ENCODE measurements at places on chromosomes 5 and 9.

GRCh38 chr5:19734776-19735175 lies 253.2 kb downstream of the CDH18 start:
- no peak for DNase-seq

DNA sequence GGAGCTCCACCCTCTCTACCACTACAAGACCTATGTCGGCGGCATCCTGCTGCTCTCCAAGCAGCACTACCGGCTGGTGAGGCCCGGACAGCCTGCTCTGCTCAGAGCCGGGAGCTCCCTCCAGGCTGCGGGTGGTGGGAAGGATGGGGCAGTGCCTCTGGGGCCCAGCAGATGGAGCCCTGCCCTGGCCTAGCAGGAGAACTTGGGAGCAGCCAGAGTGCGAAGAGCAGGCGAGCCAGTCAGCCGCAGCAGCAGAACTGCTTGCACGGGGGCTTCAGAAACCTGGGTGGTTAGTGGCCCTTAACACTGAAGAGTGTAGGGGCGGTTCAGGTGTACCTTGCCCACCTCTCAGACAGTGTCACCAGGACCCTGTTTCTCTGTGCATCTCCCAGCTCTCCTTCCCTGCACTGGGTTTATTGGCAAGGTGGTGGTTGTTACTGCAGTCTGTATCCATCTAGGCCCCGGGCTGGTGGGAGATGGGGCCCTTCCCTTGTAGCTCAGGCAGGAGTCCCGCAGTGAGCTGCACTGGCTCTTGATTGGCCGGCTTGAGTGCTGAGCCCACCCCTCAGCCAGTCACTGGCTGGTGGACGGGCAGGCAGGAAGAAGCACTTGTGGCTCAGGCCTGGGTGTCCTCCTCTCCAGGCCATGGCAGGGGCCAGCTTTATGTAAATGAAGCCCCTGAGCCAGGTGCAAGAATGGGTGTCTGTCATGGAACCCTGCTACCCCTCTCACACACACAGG lies 7.7 kb downstream of the B4GALT7 start:
- DNase-seq, result peak; percentile 60

- no peak for DNase-seq
These were observed 585.1 kb downstream of the IRX1 start for GRCh38 chr5:4180703-4181102.

DNA sequence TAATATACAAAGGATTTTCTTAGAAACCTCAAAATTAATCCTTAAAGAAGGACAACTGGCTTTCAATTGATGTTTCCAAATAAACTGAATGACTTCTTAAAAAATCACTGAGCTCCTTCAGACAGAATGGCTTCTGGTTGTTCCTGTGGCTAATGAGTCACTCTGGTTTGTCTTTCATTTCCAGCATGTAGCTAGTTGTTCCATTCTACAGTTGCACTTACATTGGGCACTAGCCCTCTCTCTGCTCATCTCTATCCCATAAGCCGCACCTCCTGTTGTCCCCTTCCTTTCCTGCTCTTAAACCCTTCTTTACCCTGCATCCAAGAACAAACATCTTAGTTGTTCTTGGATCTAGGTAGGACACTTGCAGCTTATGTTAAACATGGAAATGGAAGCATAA lies 235.3 kb upstream of the HAPLN1 start:
- peak; percentile 50 for DNase-seq

DNA sequence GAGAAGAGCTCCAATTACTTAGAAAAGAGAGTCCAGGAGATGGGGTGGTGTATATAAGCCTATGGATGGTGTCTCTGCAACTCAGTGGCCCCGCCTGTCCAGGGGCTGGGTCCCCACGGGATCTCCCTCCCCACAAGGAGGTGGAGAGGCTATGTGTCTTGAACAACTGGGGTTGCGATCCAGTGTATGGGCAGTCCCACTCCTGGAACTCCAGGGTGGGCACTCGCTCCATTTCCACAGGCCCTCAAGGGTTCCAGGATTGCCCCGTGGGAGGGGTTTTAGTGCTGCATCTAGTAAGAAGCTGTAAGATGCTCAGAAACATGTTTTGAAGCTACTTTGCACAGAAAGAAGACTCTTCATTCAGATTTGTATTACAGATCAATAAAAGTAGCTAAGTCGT lies 558 bp upstream of the SMAD5 start:
- DNase-seq, result no peak

DNA sequence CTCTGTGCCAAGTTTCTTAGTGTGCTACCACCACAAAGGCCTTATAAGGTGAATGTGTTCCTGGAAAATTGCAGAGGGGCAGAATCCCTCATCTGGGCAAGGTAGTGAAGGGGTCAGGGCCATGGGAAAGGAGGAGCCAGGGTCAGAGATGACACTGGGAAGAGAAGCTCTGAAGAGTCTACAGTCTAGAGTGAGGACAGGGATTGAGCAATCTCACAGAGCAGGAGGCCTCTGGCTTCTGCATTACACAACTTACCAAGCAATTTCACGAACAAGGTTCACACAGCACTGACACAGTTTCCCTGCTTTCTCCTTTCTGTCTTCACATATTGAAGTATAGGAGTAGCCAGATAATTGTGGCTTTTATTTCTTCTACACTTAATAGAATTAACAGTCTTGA lies 24.5 kb upstream of the IDNK start:
- DNase-seq, result no peak

DNA sequence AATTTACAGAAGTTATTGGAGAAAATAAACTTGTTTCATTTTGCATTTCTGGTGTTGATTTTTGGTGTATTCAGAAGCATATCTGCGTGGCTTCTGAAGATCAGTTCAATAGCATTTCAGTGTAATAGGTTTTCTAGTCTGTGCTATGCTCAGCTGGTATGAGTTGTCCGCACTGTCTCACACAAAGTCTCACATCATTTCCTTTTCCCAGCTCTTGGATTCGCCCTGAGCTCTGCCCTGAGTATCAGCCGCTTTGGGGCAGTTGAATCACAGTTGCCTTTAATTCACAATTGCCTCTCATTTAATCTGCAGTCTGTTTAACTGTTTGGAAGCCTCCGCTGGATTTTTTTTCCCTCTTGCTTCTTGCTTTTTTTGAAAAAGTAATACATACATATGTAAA lies 6.4 kb upstream of the TTC23L start:
- DNase-seq, result no peak

DNA sequence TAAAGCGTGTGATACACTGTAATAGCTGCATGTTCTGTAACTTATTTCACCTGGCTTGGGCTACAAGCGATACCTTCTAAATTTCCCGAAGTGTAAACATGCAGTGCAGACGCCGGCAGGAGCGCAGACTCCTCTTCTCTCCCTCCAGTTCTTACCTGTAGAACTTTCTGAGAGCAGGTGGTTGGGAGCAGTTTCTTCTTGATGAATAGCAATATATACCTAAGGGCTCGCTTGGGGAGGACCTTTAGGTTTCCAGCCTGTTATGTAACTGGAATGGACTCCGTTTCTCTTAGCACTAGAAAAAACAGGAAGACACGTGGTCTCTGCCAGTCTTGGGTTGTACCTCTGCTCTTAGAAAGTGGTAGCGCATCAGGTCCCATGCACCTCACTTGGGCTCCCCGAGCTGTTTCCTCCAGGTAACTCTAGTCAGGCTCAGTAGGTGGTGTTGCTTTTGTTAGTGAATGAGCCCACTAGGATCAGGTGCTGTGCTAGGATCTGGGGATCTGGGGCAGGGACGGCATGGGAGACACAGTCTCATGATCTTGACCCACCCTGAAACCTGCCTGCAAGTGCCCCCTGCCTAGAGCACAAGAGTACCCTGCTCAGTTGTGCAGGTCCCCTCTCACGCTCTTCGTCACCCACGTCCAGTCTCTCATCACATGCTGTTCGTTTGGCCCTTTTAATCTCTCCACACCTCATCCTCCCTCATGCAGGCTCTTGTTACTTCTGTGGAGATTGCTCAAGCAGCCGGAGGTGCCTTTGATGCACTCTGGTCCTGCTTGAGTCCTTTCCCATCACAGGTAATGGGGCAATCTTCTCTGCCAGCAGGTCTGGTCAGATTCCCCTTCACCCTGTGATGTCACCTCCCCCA lies 2.8 kb downstream of the TENT4A start:
- no peak for DNase-seq

DNA sequence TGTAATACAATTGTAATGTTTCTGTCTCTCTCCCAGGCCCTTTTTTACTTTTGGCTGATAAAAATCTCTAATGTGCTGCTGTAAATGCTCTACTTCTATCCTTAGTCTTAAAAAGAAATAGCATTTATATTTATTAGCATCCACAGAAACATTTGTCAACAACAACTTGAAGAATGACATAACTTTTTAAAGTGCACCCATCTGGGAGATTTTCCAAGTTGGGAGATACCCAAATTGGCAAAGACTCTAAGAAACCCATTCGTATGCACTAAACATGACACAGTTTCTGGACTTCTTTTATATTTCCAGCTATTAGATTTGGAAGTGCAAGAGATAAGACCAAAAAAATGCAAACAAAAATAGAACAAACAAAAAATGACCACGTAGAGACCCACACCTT lies 2287.4 kb upstream of the WWC1 start:
- DNase-seq, result no peak

DNA sequence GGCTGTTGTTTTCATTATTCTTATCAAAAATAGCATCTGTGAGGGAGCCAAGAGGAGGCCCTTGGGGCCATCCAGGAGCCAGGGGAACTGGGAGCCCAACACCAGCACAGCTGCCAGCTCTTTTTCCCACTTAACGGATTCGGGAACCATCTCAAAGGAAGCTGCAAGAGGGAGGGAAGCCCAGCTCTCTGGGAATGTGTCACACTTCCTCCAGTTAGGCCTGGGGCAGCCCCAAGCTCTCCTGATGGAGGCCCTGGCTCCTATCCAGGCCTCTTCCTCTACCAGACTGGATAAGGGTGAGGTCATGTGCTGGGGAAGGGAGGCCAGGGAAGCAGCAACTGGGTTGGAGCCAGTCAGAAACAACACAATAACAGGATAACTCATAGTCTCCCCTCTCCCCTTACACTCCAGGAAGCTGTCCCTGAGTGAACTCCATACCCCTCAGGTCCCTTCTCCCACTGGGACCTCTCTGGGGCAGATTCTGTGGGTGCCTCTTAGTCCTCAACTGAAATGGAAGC lies 12.7 kb downstream of the CSF2 start:
- peak; percentile 68 for DNase-seq

DNA sequence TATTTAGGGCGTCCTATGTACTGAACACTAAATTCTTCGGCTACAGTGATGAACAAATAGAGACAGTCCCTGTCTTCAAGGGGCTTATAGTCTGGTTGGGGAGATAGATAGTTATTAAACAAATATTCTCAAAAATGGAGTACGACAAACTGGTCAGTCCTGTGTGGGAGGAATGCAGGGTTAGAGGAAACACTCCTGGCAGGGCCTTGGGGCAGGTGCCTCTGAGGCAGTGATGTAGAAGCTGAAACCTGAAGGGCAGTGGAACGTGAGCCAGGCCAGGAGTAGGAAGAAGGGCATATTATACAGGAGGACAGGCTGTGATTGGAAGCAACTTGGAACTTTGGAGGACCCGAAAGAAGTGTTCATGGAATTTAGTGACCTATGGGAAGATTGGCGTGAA lies 133.4 kb downstream of the AOPEP start:
- DNase-seq, result no peak

DNA sequence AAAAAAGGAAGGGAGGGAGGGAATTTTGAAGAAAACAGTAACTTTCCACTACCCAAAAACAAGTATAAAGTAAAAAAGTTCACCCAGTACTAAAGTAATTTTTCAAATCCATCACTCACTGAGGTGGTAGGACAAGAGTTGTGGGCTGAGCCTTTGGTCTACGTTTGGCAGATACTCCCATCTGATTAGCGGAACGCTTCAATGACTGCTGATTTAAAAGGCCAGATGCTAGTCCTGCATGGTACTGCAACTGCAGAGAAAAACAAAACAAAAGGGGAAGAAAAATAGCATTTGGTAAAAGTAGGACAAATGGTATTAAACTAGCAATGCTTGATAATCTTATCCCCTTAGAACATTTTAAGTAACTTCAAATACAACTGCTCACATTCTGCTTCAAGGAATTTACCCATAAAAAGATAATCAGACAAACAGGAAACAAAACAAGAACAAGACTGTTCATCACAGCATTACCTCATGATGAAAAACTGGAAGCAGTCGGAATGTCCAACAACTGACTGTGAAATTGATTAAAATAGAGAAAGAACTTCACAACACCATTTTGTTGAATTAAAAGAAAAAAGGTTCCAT lies 65.4 kb downstream of the MED27 start:
- no peak for DNase-seq

DNA sequence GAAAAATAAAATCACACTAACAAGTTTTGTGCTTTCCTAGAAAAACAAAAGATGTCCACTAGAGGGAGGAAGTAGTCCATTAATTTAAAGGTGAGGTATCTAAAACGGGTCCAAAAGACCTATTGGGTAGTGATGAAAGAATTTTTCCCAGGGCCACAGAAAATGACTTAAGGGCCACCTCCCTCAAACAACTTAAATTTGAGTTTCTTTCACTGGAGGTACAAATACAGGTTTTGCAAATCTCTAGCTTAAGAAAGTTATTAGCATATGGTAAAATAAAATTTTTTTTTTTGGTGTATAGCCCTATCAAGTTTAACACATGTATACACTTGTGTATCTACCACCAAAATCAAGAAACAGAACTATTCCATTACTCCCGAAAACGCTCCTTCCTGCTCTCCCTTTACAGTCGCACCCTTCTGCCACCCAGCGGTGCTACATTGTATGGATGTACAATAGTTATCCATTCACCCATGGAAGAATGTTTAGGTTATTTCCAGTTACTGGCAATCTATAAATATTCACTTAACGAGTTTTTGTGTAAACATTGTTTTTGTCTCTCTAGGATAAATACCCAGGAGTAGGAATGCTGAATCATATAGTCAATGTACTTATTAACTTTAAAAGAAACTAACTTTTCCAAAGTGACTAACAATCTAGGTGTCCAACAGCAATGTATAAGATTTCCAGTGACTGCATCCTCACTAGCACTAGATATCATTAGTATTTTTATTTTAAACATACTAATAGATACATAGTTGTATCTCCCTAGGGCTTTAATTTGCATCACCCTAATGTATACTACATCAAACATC lies 21.9 kb downstream of the DEPDC1B start:
- DNase-seq, result no peak

- no peak for DNase-seq
These were observed 36.1 kb upstream of the COL5A1 start for GRCh38 chr9:134605351-134605965.

GRCh38 chr5:89728134-89728533 lies 681.4 kb downstream of the CETN3 start:
- DNase-seq, result no peak

- no peak for DNase-seq
These were observed 37.4 kb downstream of the PIK3R1 start for GRCh38 chr5:68252673-68253623.

DNA sequence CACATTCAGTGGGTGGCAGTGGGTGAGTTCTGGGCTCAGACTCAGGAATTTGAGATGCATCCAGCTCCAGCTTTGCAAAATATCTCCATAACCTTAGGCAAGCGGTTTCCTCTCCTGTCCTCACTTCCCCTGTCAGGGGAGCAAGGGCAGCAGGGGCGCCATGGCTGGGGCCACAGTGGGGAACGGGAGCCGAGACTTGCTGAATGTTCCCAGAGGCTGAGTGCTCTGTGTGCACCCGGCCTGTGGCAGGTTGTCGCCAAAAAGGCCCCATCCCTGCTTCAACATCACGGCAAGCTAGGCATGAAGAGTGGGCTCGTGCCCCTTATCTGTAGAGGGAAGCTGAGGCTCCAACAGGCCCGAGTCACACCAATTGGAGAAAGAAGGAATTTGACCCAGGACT lies 268.8 kb downstream of the NSG2 start:
- DNase-seq, result no peak

GRCh38 chr5:93336330-93337110 lies 244.5 kb downstream of the NR2F1-AS1 start:
- no peak for DNase-seq
